Amniotic stem cell (primary cell): ENCODE measurements at places on chromosomes 1 and 21.

DNA sequence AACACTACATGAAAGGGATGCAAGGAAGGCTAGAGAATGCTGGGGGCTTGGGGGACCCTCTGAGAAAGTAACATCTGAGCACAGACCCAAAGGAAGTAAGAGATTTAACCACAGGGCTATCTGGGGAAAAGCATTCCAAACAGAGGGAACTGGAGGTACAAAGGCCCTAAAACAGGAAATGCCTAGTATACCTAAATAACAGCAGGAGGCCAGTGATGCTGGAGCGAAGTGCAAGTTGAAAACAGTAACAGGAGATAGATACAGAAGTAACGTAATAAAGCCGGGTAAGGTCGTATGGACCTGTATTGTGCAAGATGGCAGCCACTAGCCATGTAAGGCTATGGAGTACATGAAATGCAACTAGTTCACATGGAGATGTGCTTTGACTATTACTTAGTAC lies 52.1 kb downstream of the CD34 start:
- no peak for DNase-seq

- DNase-seq = no peak
These were observed 66.5 kb downstream of the PRRX1 start for GRCh38 chr1:170730438-170730837.

DNA sequence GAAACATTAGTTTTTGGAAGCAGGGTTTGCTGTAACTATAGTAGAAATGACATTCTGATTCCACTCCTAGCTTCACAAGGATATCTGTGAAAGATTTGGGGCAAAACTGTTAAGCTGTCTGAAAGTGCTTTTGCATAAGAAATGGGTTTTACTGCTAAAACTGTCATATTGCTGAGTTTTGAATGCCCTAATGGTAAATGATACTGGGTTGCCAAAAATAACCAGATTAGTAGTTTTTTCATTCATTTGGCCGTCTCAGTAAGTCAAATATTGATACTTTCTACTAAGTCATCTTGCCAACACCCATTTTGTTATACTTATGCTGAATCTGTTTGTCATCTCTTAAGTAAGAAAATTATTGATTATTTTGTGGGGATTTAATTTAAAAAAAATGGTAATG lies 399 bp upstream of the PTPRC start:
- DNase-seq = no peak

- no peak for DNase-seq
These were observed 11.7 kb upstream of the USP48 start for GRCh38 chr1:21794656-21795055.

- DNase-seq = no peak
These were observed 251.5 kb downstream of the BACH1 start for GRCh38 chr21:29550205-29550604.

- DNase-seq = no peak
These were observed 51.6 kb downstream of the PLPP3 start for GRCh38 chr1:56527548-56528302.

DNA sequence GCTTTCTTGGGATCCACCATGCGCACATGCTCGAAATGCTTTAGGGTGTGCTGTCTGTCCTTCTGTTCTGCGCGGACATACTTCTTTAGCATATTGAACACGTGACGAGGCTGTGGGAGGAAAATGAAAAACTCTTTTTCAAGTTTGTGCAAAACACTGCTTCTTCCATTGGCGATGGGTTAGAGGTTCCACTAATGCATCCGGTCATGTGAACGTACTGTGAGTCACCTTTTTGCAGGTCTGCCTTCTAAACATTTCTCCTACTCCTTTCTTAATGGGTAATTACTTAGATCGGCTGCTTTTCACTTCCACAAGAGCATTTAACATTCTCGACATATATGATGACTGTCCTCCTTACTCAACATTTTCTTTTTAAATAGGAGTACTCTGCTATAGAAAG lies 214.9 kb downstream of the APP start:
- DNase-seq = no peak

DNA sequence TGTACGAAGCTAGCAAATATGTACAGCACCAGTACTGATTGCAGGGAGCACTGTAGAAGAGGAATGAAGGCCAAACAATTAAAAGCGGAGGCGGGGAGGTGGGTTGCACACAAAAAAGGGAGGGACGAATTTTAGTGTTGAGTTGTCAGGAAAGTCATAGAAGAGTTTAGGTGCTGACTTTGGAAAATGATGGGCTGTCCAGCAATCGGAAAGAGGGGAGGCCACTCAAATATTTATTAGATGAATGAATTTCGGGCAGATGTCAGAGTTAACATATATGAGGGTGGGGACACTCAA lies 537 bp upstream of the ANKRD13C start:
- DNase-seq = no peak

DNA sequence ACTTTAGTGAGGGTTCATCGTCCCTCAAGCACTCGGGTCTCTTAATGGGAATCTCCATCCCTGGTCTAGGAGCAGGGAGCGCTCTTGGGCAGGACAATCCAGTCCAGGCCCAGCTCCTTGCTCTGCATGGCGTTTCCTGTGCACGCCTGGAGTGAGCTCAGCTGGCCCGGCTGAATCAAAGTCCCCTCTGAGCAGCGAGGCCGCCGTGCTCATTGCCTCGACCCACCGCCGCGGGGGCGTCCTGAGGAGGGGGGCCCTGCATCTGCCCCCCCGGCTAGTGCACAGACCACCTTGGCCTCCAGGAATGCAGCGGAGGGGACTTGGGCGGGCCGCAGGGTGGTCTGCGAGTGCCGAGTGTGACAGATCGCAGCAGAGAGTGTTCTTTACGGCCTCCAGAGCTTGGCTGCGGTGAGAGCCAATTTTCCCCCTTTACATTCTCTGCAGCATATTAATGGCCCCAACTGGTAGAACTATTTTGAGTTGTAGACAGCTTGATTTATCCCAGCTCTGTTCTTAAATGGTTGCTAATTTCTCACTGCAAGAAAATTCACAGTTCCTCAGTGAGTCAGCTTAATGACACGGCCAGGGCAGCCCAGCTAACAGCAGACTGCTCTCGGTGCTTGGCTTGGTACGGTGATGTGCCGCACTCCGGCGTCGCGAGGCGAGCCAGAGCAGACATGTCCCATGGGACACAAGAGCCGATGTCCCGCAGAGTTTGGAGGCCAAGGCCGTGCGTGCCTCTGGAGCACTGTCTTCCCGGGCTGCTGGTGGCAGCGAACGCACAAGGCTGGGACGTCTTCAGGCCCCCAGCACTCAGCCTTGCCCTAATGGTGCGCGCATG lies 39.8 kb downstream of the SNAP47 start:
- DNase-seq = no peak

DNA sequence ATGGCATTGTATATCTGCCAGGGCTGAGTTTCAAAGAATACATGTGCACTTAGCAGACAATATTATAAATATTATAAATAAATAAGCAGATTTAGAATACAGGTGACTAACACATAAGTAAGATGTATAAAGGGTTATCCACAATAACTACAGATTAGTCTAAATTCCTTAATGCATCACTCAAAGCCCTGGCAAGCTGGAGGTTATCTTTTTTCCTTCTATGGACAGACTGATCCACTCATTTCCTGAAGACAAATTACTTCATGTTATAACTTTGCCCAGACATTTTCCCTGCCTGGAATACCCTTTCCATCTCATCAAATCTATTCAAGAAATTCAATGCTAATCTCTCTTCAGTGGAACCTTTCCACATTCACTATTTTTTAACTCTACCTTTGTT lies 38.8 kb downstream of the LUZP1 start:
- DNase-seq = no peak

DNA sequence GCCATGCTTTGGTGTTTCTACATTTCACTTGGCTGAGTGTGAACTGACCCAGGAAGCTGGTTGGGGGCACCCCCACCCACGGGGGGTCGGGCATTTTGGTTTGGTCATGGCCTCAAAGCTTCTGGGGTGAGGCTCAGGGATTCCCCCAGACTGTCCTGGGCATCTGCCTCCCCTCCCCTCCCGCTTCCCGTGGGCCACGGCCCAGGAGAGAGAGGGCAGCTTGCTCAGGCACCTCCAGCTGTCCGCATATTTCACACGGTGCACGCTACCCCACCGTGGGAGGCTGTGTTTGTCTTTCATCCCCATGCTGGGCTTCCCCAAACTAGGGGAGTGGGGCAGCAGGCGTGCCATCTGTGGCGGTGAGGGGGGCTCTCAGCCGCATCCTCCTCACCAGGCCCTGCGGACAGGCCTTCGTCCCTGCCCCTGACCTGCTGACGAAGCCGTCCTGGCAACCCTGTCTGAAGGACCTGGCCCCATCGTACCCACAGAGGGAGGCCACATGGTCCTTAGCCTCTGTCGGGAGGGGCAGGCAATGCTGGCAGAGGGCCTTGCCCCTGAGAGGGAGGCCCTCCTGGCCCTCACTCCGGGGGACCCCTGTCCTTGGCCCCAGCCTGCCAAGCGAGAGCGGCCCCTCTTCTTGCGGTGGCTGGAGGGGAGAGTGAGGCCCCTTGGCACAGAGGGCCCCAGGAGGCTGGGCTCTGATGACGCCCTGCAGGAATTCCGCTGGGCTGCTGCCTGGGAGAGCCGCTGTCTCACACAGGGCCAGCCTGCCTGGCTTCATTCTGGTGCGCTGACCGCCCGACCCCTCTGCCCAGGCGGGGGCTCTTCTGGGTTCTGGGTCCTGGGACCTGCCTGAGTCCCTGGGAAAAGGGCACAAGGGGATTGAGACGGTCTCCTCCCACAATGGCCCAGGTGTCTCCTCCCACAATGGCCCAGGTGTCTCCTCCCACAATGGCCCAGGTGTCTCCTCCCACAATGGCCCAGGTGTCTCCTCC lies 22.1 kb downstream of the TP73 start:
- DNase-seq = no peak

- DNase-seq = no peak
These were observed 3.1 kb downstream of the CD52 start for GRCh38 chr1:26320896-26321295.

DNA sequence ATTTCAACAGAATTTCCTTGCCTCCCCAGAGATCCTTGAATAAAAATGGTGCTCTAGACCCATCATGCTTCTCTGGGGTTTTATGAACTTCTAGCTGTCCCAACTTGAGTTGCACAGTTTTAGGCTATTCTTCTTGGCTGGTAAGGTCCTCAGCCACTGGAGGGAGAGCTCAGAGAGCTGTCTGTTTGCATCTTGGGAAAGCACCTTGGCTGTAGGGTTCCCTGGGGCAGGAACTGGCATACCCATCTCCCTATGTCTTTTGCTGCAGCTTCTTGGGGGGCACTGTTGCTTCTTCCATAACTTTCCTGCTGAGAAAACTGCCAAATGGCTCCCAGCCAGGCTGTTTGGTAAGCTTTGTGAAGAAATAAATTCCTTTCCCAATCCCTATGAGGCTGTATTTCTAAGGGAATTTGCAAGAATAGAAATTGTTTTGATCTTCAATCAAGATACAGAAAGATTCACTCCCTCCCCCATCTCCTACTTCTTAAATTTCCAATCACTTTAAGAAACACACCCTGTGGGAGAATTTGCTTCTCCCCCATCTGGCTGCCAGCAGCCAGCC lies 8.2 kb upstream of the FMOD start:
- no peak for DNase-seq

DNA sequence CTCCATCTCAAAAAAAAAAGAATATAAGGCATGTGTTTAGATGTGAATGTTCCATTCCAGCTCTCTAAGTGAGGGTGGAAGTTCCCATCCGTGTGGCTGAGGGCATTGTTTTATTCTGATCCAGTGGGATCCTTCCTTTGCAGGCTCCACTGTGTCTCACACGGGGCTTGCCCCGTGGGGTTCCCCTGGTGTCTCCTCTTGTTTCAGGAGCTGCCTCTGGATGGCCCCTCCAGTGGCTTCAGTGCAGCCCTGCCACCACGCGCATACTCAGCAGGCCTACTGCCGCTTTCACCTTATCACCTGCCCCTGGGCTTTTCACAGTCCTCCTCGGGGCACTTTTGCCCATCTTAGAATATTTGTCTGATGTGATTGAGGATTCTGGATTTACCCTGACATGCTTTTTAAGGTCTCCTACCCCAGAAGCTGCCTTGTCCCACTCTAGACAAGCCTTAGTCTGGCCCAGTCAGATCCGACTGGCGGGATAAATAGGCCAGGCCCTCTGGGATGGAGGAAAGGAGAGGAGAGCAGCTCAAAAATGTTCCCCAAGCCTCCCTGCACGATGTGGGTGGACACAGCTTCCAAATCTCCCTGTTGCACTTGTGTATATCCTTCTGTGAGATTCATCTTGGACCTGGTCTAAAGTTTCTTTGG lies 55.2 kb downstream of the FAM163A start:
- no peak for DNase-seq

DNA sequence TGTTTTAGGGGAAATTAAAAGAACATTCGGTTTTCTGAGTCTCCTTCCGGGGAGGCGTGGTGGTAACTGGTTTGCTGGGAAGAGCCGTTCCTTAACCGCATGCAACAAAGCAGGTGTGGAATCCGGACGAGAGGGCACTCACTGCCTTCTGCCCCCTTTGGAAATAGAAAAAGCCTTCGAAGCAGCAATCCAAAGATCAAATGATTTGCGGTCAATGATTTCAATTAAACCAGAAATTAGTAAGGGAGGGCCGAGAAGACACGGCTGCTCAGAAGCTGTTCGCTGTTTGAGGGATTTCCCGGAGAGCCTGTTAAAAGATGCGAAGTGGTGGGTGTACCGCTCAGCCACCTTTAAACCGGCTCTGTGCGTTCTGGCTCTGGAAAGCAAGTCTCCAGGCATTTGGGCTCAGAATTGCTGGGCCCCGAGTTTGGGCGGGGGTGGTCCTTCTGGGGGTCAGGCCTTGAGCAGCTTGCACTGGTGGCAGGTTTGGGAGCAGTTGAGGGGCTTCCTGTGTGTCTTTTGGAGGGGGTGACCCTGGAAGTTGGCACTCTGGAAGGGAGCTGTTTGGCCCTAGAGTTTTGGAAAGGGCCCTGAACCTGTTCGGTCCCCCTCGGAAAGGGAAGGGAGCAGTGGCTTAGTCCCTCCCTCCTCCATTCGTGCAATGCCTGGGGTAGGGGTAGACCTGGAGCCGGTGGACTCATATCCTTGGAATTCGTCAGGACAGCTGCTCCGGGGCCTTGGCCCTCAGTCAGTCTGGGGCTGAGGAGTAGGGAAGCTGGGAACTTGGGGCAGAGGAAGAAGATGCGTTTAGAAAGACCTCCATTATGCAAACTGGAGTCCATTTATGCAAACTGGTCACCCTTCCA lies 3.1 kb downstream of the SIM2 start:
- DNase-seq = no peak

DNA sequence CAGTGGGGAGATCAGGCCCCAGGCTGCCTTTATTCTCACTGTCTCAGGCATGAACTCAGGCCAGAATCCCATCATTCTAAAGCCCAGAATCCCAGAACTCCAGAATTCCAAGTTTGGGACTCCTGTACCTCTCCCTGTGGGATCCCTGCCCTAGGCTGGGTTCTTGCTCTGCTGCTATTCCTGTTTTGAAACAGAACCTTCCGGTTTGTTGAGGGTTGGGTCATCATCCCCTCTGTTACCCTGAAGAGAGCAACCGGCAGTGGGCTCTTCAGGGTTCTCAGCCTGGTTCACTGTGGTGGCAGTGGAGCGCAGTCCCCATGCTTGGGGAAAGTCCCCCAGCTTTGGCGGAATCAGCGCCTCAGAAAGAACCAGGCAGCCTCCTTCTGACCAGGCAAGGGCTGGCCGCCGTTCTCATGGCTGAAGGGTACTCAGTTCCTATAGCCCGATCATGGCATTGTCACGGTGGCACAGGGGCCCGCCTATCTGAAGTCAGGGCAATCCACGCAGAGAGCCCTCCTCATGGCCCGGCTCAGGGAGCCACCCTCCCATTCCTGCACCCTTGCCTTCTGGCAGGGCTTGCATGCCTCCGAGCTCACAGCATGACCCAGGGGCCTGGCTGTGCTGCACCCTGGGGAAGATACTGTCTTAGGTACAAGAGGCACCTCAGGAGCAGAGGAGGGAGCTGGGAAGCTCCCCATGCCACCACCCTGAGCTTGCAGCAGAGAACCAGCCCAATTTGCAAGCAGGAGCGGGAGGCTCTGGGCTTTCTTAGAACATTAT lies 335.6 kb upstream of the VAMP3 start:
- no peak for DNase-seq
